ENCODE measurements at places on chromosomes 2 and 18.

DNA sequence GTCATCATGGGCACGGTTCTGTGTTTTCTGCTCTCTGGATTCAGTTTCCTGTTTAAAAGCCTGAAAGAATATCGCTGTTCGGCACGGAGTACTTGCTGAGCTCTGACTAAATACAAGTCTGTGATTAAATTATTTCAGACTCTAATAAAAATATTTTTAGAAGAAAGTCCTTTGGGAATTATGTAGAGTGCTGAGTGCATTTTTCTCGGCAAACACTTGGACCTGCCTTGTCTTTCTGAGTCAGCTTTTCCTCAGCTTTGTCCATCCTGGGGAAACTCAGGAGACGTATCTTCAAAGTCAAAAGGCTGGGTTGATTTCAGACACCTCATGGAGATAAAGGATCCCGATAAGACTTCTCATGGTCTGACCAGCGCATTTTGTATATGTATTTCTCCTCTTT is 45.9 kb downstream of the IL1R2 start:
- DNase-seq: no peak

- DNase-seq: no peak
These were observed 12.5 kb downstream of the TTLL4 start for GRCh38 chr2:218722876-218723785.

DNA sequence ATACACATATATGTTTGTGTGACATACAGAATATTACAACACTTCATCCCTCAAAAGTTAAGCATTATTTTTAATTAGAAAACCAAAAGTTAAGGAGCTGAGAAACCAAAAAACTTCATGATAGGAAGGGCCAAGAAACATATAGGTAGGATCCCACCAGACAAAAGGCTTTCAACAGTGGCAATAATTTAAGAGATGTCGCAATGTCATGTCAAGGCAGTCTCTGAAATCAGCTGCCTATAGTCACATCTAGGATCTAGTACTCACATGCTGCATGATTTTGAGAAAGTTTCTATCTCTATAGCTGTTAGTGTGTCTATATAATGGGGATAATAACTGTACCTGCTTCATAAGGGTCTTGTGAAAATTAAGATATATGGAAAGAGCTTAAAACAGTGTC is 72.7 kb downstream of the SPIRE1 start:
- no peak for DNase-seq

GRCh38 chr2:152200565-152201465 is 25.3 kb upstream of the STAM2 start:
- no peak for DNase-seq

- DNase-seq: no peak
These were observed 21.4 kb upstream of the C1QL2 start for GRCh38 chr2:119179991-119180390.

DNA sequence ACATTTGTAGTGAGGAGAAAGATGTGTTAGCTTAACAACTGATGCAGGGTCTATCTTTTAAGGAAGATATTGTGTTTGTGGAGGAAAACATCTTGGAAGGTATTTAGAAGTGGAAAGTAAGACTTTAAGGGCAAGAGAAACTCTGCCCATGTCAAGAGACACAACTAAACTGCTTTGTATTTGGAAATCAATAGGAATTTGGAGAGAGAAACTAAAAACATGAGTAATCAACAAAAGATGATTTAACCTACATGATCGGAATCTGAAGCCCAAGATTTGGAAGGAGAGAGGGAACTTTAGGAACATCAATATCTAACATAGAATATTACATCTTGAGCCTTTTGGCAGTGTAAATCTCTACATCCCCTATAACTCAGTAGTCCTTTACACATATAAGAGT is 184.2 kb upstream of the COL3A1 start:
- no peak for DNase-seq

GRCh38 chr2:205609113-205609512 is 73.2 kb upstream of the NRP2 start:
- no peak for DNase-seq

GRCh38 chr2:161746891-161747535 is 122.8 kb downstream of the SLC4A10 start:
- no peak for DNase-seq

DNA sequence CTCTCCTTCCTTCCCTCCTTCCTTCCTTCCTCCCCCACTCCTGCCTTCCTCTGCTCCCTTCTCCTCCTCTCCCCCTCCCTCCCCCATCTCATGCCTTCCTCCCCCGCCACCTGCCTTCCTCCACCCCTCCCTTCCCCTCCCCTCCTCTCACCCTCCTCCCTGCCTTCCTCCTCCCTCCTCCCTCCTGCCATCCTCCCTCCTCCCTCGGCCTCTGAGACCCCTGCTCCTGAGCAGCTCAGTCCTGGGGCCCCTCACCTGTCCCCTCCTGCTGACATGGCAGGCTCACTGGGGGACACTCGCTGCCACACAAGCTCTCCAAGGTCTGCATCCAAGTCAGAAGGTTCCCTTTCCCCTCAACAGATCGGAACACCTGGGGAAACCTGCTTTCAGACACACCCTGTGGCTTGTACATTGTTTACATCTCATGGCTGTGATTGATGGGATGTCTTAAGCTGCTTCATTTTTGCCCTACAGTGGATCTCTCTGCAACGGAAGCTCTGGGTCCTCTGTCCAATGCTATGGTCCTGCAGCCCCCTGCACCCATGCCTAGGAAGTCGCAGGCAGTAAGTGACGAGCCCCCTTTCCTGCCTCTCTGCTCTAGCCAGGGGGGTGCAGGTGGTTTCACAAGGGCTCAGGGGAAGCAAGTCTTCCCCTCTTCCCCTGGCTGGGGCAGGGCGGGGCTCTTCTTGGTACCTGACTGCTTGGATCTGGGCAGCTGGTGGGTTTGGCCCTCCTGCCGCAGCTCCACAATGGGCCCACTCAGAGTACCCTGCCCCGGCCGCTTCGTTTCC is 22.9 kb downstream of the ITGB1BP1 start:
- DNase-seq: no peak

GRCh38 chr2:42338567-42339190 is 22.3 kb downstream of the COX7A2L start:
- no peak for DNase-seq

GRCh38 chr18:58337686-58338085 is 291.2 kb downstream of the ALPK2 start:
- no peak for DNase-seq

- DNase-seq: no peak
These were observed 48.5 kb upstream of the CCDC195 start for GRCh38 chr2:224764565-224765236.

DNA sequence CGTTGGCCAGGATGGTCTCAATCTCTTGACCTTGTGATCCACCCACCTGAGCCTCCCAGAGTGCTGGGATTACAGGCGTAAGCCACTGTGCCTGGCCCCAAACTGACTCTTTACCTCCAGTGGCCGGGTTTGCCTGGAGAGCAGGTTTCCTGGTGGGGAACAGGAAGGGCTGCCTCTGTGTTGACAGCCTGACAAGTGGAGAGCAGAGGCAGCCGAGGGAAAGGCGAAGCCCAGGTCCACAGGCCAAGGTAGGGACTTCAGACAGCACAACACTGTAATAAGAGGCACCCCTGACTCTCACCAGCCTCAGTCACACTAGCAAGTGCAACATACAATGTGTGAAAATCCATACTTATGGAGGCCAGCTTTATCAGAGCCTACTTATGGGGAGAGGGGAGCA is 16.5 kb upstream of the SH3BP4 start:
- no peak for DNase-seq

DNA sequence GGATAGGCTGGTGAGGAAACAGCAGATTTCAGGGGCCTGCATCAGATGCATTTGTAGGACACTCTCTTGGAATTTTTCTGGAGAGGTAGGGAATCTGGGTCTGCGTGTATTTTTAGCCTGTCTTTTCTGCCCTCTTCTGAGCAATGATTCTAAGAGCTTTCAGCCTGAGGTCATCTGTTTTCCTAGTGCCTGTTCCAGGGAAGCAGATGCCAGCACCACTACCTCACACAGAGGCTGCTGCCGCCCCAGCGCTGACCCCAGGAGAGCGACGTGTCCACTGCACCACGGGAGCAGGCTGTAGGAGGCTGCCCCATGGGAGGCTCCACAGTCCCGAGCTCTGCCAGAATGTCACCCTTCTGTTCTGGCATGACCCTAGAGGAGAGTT is 316.5 kb downstream of the CYP26B1 start:
- DNase-seq: no peak

DNA sequence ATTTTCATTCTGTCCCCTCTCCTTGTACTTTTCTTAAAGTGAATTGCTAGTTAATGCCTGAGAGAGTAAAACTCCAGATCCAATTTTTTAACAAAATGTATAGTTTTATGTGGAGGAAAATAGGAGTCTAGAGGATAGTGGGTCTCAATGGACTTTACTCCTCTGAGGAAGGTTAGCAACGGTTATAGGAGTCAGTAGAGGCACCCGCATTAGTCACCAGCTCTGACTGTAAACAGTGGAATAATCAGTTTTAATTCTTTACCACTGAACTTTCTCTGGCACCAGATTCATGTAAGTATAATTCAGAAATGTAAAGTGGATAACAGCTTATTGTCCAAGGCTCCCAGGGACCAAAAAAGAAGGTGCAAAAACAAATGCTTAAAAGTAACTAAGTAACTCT is 38.7 kb upstream of the HNMT start:
- no peak for DNase-seq

- no peak for DNase-seq
These were observed 149.2 kb upstream of the KLHL29 start for GRCh38 chr2:23235736-23236135.

DNA sequence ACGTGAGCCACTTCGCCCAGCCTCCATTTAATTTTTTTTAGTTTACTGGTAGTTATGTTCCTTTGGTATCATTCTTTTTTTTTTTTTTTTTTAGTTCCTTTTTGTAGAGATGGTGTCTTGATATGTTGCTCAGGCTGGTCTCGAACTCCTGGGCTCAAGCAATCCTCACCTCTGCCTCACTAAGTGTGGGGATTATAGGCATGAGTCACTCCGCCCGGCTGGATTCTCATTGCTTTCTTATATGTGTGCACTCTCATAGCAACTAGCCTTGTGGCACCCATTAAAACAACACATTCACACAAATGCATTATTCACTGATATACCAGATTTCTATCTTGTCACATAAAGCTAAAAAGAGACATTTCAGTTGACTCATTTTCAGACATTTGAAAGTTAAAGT is 4.2 kb downstream of the TTC27 start:
- DNase-seq: no peak

DNA sequence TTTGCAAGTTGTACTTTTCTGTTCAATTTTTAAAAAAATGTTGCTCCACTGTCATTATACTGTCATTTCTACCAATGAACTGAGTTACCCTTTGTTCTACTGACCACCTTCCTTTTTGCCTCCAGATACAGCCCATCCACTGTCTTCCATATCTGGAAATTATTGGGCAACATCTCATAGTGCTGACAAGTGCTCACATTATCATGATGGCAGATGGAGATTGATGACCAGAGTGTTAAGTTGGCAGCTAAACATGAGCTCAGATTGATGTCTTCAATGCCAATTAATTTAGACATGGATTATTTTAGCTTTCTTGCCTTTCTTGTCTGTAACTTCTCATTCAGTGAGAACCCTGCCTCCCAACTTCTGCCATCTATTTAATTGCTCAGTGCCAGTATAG is 76.6 kb downstream of the KIAA1328 start:
- DNase-seq: no peak

DNA sequence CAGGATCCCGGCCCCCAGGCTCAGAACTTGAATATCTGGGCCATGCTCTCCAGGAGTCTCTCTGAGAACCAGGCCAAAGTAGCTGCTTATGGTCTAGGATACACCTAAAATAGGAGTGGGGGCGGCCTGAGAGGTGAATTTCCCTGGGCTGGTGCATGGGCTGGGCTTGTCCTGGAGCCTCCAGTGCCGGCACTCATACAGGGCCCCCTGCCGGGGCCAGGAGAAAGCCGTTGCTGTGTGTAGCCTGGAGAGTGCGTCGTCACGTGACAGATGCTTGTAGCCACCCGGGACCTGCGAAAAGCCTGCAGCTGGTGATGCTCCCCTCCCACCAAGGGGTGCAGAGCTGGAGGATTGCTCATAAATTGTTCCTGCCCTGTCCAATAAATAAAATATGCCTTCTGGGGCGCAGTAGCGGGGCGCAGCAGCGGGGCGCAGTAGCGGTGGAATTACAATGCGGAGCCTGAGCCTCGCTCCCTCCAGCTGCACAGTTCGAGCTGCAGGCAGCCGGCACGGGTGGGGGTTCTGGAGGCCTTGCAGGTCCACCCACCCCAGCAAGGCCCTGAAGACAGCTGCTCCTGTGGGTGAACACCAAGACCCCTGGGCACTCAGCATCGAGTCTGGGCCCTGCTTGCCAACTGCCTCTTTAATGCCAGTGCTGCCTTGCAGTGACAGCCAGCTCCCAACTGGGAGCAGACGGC is 289.9 kb downstream of the NDUFA10 start:
- DNase-seq: peak; percentile 39

DNA sequence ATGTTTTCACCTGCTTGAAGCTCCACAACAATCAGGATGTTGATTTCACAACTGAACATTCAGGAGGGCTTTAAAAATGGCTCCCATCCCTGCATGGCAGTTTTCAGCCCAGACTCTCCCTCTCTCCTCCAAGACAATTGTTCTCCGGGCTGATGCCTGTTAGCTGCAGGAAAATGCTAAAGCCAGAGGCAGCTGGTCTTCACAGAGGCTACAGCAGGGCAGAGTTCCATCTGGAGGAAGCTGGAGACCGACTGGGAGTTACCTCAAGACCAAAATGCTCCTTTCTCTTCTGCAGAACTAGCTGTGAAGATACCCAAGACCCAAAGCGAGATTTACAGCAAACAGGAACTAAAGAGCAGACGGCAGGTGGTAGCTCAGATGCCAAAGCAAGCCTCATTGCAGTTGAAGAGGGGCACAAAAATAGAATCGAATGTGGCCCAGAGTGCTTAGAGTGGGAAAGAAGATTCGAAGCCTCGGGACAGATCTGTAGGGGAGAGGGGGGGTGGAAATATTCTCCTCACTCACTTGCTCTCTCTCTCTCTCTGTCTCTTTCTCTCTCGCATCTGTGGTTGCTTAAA is 423.6 kb downstream of the ZNF521 start:
- no peak for DNase-seq

GRCh38 chr18:75275226-75275625 is 64.6 kb downstream of the TSHZ1 start:
- no peak for DNase-seq

- DNase-seq: no peak
These were observed 247.8 kb downstream of the WDPCP start for GRCh38 chr2:63340443-63340842.

- DNase-seq: no peak
These were observed 1040.4 kb upstream of the CDH2 start for GRCh38 chr18:29217124-29217915.

DNA sequence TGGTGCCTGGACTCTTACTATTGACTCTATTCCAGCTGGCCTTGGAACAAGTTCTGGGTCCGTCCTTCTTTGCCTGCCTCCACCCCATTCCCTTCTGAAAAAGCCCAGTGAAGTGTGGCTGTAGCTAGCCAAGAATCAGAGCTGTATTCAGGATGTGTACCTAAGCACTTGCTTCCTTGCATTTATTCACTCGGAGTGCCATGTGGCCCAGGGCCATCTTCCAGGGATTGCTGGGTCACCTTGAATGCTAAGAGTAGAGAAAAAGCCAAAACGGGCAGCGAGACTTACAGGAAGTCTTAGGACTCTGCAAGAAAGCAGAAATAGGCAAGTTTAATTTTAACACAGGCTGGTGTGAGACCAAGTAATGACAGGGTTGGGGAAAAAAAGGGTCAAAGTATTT is 4.1 kb downstream of the ITGA6 start:
- DNase-seq: peak; percentile 55

GRCh38 chr2:208125251-208125650 is 927 bp upstream of the CRYGD start:
- DNase-seq: no peak
